Stimulated activated CD8-positive, alpha-beta memory T cell treated with anti-CD3 and anti-CD28 coated beads, Interleukin-7, amount 100 ng/mL, for 1 hour (primary cell): ENCODE measurements at places on chromosomes 5 and 9.

DNA sequence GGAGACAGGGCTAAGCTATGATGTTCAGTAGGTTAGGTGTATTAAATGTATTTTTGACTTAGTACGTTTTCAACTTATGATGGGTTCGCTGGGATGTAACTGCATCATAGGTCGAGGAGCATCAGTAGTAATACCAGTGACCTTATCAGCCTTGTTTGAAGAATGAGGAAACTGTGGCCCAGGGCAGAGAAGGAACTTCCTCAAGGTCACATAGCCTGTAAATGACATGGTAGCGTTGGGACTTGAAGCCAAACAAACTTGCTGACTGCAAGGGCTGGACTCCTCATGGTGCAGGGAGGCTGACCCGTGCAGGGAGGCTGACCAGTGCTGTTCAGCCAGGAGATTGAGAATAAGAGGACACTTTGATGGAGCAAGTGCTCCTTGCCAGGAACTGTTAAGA, 21.3 kb upstream of the PTPN3 start:
- DNase-seq = no peak

- no peak for DNase-seq
These were observed 98.5 kb downstream of the ADAMTS12 start for GRCh38 chr5:33793276-33793675.

DNA sequence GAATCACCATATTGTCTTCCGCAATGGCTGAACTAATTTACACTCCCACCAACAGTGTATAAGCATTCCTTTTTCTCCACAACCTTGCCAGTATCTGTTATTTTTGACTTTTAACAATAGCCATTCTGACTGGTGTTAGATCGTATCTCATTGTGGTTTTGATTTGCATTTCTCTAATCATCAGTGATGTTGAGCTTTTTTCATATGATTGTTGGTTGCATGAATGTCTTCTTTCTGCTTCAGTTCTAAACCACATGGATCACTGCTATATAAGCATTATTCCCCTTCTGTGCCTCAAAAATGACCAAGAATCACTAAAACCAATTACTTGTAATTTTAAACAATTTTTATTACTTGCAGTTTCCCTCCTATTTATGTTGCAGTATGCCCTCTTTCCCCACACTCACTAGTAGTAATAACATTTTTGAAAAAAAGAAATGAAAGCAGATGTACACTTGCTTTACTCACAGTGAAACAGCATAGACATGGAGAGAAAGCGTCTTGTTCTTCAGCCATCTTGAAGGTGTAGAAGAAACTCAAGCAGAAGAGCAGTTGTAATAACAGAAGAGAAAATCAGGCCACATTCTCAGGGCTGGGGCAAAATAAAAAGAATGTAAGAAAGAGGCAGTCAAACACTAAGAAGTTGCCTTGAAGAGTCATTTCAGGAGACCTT, 4.5 kb upstream of the TMEM252 start:
- DNase-seq = no peak

- no peak for DNase-seq
These were observed 21.0 kb downstream of the NDFIP1 start for GRCh38 chr5:142129446-142130066.

- DNase-seq = no peak
These were observed 65.0 kb downstream of the PPP2R2B start for GRCh38 chr5:146813346-146814157.

- DNase-seq = no peak
These were observed 15.8 kb downstream of the CNTFR start for GRCh38 chr9:34573599-34574325.

- no peak for DNase-seq
These were observed 137.4 kb downstream of the PLK2 start for GRCh38 chr5:58322453-58322852.
